ENCODE measurements at places on chromosomes 3 and 15.

DNA sequence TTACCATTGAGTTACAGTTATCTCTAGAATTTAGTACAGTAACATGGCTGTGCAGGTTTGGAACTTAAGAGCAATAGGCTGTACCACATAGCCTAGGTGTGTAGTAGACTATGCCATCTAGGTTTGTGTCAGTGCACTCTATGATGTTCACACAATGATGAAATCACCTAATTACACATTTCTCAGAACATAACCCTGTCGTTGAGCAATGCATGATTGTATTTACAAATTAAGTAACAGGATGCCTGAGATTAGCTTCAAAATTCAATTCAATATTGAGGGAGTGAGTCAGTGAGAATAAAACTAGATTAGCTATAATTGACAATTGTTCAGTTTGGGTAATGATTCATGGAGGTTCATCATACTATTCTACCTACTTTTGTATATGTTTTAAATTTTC, 633.8 kb downstream of the IGSF11 start:
- DNase-seq = no peak

DNA sequence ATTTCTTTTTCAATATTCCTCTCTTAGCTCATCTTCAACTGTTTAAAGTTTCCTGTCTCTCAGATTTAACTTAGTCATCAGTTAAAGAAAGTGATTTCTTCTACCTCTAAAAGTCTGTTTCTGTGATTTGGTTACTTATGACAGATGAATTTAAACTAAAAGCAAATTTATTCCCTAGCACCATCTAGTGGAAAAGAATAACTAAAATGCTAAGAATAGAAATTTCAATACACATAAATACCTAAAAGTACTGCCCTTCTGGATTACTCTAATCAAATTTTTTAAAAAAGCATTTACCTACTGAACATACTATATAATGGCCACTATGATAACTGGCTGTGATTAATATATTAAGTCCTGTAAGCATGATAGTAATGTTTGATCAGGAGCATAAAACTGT, 14.0 kb upstream of the ZCWPW2 start:
- DNase-seq = no peak

- DNase-seq = no peak
Observed at GRCh38 chr15:34759992-34760391, 5.2 kb upstream of the GJD2 start.

DNA sequence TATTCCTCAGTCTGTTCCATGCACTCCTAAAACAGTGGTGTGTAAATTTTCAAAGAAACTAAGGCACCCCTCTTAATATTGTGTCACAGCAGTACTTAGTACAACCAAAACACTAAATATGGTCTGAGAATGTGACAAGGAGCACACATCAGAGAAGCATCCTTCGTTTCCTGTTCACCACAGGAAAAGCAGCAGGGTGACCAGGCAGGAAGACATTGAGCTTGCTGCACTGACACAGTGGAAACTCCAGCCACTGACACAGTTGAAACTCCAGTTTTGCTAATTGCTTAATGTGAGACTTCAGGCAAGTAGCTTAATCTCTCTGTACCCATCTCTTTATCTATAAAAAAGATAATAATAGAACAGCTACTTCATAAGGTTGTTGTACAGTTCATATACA, 353.0 kb upstream of the RORA start:
- no peak for DNase-seq

- DNase-seq = no peak
Observed at GRCh38 chr15:48868536-48868935, 9.4 kb upstream of the EID1 start.

DNA sequence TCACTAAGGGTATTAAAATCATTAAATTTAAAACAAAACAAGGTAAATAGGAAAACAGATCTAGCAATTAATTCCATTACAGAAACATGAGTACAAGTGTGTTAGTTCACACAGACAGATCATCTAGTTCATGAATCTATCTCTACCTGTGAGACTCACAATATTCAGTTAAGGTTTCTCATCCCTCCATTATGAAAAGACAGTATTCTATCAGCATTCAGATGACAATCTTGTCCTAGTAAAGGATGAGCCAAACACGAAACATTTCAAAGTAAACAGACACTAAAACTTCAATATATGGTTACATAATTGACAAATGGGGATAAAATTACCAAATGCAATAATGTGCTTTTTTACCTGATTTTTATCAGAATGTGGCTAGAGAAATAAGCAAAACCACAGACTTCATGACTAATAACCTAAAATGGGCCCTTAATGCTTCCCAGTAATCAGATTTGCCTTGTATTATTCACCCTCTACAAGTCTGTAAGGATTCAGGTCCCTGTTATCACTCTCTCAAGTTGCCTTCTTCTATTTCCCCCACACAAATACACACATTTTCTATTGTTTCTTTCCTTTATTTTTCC, 126.8 kb downstream of the DLG1 start:
- no peak for DNase-seq

GRCh38 chr3:110307065-110307809, 764.4 kb upstream of the NECTIN3 start:
- DNase-seq = no peak

DNA sequence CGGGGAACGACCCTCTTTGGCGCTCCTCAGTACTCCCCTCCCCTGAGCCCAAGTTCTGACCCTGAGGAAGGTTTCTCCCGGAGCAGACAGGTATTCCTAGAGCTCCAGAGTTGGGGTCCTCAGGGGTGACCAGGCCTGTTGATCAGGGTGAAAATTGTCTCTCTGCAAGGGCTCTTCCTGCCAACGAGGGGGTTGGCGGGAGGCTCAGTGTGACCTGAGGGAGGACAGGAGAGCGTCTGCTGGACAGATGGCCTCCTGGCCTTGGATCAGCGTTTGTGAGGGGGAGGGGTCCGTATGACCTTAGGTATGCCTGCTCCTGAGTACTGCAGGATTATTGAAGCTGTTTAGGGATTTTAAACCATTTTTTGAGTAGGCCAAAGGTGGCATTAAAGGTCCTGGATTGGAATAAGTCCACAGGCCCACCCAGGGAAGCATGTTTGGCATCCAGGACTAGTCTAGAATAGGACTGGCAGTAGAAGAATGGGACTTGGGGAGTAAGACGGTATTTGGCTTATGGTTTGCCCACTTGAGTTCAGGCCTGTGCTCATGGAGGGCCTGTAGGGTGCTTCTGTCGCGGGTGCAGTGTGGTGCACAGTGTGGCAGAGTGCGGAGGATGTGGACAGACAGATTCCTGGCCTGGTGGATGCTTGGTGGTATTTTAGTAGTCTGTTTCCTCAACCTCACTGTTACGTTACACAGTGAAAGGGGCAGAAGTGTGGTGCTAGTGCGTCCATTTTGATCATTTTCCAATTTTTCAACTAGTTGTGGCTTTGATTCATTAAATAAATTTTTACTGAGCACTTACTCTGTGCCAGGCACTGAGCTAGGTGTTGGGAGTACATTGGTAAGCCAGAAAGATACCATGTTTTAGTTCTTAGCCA, 959 bp downstream of the ZNF592 start:
- DNase-seq = peak; percentile 58

GRCh38 chr15:45704329-45705249, 69.8 kb downstream of the SQOR start:
- no peak for DNase-seq

GRCh38 chr3:158765518-158766205, 33.4 kb upstream of the RARRES1 start:
- DNase-seq = no peak

DNA sequence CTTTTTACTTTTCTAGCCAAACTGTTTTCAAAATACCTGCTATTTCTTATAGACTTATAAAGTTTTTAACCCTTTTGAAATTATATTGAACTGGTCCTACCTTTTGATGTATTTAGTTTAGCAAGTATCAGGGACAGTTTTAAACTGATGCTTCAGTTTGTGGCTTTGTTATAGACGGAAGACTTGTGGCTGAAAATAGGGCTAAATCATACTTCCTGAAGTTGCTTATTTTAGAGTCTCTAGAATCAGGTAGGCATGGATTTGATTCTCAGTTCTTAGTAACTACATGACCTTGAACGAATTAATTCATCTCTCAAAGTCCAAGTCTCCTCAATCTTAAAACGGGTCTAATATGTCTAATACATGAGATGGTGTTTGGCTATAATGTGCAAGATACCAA, 322.8 kb downstream of the RAP2B start:
- no peak for DNase-seq

DNA sequence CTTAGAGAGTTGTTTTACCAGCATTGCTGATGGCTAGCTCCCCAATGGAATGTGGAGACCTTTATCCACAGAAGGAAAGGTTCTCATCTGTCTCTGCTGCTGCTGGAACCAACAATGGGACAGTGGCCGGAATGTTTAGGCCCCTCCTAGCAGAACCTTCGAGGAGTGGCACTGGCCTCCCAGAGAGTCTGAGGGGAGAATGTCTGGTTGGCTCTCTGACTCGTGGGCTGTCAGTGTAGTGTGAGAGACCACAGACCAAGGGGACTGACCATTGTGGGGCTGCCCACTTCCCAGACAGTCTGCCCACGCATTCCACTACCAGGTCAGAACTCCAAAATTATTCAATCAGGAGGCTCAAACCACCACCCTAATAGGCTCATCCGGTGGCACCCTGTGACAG, 5.1 kb downstream of the RASL12 start:
- no peak for DNase-seq

DNA sequence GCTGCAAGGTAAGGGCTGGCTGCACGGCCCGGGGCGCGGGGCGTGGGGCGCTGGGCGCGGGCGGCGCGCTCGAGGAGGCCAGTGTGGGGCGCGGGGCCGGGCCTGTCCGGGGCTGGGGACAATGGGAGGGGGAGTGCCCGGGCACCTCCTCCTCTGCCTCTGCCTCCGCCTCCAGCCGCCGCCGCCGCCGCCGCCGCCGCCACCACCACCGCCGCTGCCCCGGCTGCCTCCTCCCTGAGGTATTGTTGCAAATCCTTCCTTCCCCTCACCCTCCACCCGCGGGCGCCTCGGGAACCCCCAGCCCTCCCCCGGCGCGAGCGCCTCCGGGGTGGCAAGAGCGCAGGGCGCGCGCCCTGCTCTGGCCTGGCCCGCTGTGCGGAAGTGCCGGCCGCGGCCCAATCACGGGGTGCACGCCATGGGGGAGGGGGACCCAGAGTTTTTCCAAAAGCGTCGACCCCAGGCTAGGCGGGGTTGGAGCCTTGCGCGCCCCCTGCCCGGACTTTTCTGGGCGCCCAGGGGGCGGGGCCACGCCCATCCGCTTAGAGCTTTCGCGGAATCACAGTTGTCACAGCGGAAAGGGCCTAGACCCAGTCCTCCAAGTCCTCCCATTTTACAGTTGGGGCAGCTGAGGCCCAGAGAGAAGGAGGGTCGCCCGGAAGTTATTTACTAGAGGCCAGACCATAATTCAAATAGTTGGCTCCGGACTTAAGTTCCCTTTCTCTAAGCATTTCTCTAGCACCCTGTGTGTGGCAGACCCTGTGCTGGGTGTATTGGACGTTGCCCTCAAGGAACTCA, at the start of gene LPP:
LPP (plus strand) TSS at position 144 of the 795 bp plus-strand sequence. CDS start 251,964 bp downstream, outside the sequence.
- peak; percentile 84 for DNase-seq

DNA sequence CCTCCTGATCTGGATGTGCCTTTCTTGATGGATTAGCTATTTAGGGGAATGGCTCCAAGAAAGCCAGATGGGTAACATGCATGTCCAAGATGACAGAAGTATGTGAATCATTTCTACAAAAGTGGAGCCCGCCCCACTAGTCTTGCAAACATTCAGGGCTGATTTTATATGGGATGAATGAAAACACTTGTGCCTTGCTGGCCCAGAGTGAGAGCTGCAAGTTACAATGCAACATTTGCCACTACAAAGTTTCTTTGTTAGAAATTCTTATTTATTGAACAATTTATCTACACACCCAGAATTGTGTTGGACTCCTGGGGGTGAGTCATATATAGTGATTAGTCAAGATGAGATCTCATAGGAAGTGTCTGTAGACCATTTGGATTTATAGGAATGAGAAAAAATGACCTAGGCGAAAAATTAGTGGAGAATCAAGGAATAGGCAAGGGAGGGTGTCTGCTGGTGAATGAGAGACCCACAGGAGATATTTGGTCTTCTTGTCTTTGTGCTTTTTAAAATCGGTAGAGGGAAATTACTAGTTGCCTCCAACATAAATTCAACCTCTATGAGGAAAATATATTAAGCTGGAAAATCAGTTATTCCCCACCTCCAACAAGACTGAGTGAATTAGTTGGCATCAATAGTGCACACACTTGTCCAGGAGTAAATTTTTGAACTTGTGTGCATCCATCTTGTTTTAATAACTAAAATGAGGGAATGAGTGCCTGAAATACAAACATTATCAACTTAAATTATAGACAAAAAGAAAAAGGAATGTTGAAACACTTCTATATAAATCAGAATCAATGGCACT, 53.5 kb upstream of the DCBLD2 start:
- no peak for DNase-seq

DNA sequence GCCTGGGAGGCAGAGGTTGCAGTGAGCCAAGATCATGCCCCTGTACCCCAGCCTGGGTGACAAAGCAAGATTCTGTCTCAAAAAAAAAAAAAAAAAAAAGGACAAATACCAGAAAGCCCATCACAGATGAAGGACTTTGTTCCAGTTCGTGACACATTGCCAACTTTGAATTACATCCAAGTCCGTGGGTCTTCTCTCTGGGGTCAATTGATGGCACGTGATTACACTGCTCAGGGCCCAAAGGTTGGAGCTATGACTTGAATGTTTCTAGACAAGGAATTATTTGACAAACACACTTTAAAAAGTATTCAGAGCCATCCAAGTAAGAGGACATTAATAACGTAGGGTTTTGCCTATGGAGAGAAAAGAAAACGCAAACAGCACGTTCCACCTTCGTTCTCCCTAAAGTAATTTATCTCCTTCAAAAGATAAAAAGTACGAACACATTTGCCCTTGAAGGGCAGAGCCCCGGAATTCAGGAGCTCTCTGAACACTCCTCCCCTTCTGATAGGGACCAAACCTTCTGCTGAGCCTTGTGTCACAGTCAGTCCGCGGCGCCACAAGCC, 31.3 kb upstream of the ST3GAL6 start:
- no peak for DNase-seq

- no peak for DNase-seq
Observed at GRCh38 chr3:63952248-63952594, 40.0 kb upstream of the SCAANT1 start.

- no peak for DNase-seq
Observed at GRCh38 chr3:133329626-133330025, 70.2 kb upstream of the BFSP2 start.

DNA sequence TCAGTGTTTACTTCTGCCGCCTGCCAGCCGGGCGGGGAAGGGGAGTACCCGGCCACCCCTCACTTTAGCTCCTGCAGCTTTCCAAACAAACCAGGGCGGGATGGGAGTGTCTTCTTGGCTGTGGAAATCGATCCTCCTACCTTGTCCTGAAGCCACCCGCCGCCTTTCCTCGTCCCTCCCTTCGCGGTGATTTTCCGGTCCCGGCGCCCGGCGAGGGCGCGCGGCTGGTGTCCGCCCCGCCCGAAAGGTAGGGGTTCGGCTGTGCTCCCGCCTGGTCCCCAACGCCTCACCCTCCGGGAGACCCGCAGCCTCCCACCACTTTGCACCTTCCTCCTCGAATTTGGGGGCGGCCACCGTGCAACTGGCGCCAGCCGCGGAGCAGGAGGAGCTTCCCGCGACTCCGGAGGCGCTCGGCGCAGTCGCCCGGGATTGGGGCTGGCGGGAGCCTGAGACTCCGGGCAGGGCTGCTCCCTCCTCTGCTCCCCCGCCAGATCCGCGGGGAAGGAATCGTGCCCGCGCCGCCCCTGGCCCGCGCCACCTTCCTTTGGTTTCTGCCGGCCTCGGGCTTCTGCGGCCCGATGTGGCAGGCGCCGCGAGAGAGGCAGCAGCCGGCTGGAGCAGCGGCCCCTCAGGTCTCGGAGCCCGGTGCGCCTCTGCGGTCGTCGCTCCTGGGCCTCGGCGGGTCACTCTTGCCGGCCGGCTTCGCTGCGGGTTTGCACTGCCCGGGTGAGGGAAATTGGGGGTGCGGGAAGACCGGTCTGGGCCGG, 30.7 kb upstream of the ST3GAL6 start:
- peak; percentile 46 for DNase-seq

Data from ureter (tissue), 1 donor.